ENCODE measurements at places on chromosomes 5 and 9. TPM values are rescaled to one million over a fixed set of nuclear protein-coding genes. Genes with fewer than 3 reads are reported as not detected.

TMC1 gene
- not detected for total RNA-seq

CCL28 gene
- total RNA-seq: 14.9 TPM

GABRA6 gene
- total RNA-seq: not detected

DNA sequence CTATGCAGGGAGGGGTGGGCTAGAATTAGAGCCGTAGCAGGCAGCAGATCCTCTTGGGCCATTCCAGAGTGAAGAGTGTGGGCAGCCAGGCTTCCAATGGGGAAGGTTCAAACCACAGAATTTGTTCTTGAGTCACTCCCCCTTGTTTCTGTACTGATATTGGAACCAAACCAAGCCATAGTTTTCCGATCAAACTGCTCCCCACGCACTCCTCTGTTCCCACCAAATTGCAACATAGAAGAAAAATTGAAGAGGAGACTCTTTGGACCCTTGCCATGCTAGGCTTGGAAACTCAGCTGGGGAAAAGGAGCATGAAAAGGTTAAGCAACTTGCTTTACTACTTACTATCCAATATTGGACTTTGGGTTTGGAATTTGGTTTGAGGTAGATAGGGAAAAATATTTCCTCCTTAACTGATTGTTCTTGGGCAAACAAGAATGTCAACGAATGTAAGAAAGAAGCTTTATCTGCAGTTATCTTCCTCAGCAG lies 165.8 kb upstream of the NR3C1 start:
- no peak for DNase-seq

DNA sequence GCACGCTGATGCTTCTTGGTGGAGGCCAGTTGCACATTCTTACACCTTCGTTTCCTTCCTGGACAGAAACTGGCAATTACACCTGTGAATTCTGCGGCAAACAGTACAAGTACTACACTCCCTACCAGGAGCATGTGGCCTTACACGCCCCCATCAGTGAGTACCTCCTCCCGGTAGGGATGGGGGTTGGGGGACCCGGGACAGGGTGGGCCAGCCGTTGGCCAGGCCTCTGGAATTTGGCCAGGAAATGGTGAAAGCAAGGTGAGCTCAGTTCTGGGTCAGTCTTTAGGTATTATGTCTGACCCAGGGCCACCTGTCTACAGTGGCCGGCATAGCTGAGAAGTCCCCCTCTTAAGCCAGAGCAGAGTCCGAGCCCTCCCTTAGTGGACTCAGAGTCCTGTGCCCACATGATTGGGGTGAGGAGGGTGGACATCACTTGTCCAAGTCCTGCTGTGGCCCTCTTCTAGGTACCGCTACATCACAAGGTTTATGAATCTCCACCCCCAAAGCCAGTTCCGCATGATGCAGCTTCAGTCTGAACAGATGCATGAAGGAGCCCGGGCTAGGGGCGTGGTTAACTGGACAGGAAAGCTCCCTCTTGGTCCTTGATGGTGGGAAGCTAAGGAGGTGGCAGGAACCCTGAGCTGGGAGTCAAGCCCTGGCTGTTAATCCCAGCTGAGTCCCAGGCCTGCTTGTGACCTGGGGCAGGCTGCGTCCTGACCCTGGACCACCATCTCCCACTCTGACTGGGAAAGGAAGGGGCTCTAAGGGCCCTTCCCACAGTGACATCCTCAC lies 61.3 kb downstream of the AMBP start:
- no peak for DNase-seq

- no peak for DNase-seq
Measured at GRCh38 chr9:27157097-27157496, 48.1 kb downstream of the TEK start.

- no peak for DNase-seq
Measured at GRCh38 chr9:98698856-98699255, 9.9 kb downstream of the GABBR2 start.

DNA sequence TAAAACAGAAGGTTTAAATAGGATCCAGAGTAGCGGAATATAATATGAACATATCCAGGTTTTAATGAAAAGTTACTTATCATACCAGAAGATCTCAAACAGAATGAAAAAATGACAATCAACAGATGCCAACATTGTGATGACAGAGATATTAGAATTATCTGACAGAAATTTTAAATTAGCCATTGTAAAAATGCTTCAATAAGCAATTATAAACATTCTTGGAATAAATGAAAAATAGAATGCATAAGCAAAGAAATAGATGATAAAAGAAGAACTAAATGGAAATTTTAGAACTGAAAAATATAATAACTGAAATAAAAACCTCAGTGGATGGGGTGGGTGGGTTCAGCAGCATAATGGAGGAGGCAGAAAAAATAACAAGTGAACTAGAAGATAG lies 37.2 kb downstream of the ZMAT2 start:
- DNase-seq: no peak

DNA sequence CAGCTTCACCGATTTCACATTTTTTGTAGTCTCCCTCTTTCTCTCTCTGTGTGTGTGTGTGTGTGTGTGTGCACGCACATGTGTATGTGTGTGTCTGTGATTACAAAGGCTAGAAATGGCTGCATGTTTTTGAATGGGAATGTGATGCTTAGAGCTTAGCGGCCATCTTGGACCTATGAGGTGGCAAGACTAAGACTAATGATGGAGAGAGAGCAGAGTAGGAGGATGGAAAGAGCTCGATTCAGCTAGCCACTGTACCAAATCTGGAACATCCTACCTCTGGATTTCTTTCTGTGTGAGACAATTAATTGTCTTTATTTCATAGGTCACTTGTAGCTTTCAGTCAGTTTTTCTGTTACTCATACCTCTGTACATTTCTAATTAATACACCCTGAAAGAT lies 205.1 kb downstream of the PCSK1 start:
- DNase-seq: no peak

GRCh38 chr9:31839273-31839672 lies 545.2 kb upstream of the ACO1 start:
- no peak for DNase-seq
